ENCODE measurements at places on chromosomes 16 and 17. TPM values are rescaled to one million over a fixed set of nuclear protein-coding genes. Genes with fewer than 3 reads are reported as not detected.

GRCh38 chr16:17970816-17971331 is 365.7 kb downstream of the NPIPA8 start:
- no peaks in the 10 kb centered on the region for H3K4me1 ChIP-seq
- H3K27me3 ChIP-seq: no peaks in the 10 kb centered on the region
- H3K36me3 ChIP-seq: no peaks in the 10 kb centered on the region
- no peak overlapping the region for H3K4me3 ChIP-seq

GRCh38 chr16:58020628-58021521 is 4.7 kb upstream of the MMP15 start:
- no peak for DNase-seq
- peaks cover 23% of the 10 kb centered on the region for H3K4me1 ChIP-seq
- H3K4me3 ChIP-seq: no peak overlapping the region
- peaks cover 3% of the 10 kb centered on the region for H3K36me3 ChIP-seq
- H3K27ac ChIP-seq: no peak overlapping the region

GRCh38 chr17:33560165-33560564 is 267.1 kb upstream of the ASIC2 start:
- H3K27ac ChIP-seq: peak overlapping the region; percentile 81
- H3K36me3 ChIP-seq: no peaks in the 10 kb centered on the region
- peak overlapping the region; percentile 11 for H3K4me3 ChIP-seq
- DNase-seq: no peak
- H3K27me3 ChIP-seq: no peaks in the 10 kb centered on the region
- peaks cover 32% of the 10 kb centered on the region for H3K4me1 ChIP-seq

GRCh38 chr17:60745544-60745943 is 67.9 kb downstream of the BCAS3 start:
- H3K27me3 ChIP-seq: no peaks in the 10 kb centered on the region
- peaks cover 7% of the 10 kb centered on the region for H3K36me3 ChIP-seq

TMEM238L gene
- not detected for total RNA-seq
